ENCODE measurements at places on chromosomes 1 and 21. TPM values are rescaled to one million over a fixed set of nuclear protein-coding genes. Genes with fewer than 3 reads are reported as not detected.

DNA sequence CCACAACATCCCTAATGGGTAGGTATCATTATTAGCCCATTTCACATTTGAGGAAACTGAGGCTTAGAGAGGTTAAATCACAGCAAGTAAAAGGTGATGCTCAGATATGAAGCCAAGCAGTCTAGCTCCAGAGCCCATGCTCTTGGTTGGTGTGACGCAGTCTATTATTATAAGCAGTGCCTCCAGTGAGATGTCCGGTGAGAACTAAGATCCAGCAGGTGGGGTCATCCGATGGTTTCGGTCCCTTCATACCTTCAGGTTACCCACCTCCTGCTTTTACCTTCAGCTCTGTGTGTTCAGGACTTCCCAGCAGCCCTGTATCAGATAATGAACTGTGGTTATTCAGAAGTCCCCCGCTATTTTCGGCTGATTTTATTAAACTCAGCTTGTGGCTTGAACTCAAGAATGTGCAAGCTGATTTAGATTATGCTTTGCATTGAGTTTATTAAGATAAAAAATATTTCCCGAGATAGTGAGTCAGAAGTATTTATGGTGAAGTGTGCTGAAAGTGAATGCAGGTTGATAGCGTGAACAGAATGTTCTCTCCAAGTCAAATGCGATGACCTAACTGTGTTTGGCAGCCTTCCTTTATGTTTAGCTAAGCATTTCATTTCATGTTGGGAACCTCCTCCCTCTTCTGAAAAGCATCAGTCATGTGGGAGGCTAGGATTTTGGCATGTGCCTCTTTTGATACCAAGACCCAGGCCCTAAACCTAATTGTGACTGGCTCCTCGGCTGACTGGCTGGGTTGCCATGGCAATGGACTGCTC lies 160.9 kb upstream of the UBE2U start:
- no peaks in the 10 kb centered on the region for H3K36me3 ChIP-seq
- no peak overlapping the region for H3K4me3 ChIP-seq
- peaks cover 75% of the 10 kb centered on the region for H3K4me1 ChIP-seq

- peak overlapping the region; percentile 9 for H3K27ac ChIP-seq
Measured at GRCh38 chr1:46687921-46688509, 16.4 kb downstream of the TEX38 start.

GRCh38 chr1:210223226-210223904 lies 9.2 kb upstream of the SERTAD4 start:
- H3K4me3 ChIP-seq = no peak overlapping the region
- no peak overlapping the region for H3K27ac ChIP-seq
- H3K27me3 ChIP-seq = no peaks in the 10 kb centered on the region
- peaks cover 20% of the 10 kb centered on the region for H3K4me1 ChIP-seq

DNA sequence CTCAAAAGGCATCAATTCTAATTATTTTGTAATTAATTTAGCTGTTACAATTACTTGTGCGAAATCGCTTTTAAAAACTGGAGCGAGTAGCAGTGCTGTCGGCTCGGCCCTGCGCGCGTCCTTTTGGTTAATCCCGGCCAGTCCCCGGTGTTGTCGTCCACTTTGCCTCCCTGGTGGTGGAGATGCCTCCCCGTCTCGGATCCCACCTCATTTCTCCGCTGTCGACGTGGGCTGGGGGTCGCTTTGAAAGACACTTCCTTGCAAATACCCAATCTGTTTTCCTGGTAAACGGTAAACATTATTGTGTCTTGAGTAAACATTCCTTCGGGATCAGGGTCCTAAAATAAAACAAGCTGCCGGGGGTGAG lies 3.7 kb downstream of the FOXD3 start:
- H3K4me3 ChIP-seq = no peak overlapping the region
- H3K4me1 ChIP-seq = peaks cover 21% of the 10 kb centered on the region
- no peak overlapping the region for H3K27ac ChIP-seq
- peaks cover 100% of the 10 kb centered on the region for H3K27me3 ChIP-seq

GRCh38 chr1:157237981-157238380 lies 99.8 kb upstream of the ETV3 start:
- H3K27ac ChIP-seq = no peak overlapping the region
- no peaks in the 10 kb centered on the region for H3K36me3 ChIP-seq
- peaks cover 5% of the 10 kb centered on the region for H3K4me1 ChIP-seq
- no peaks in the 10 kb centered on the region for H3K27me3 ChIP-seq
- no peak overlapping the region for H3K4me3 ChIP-seq

DNA sequence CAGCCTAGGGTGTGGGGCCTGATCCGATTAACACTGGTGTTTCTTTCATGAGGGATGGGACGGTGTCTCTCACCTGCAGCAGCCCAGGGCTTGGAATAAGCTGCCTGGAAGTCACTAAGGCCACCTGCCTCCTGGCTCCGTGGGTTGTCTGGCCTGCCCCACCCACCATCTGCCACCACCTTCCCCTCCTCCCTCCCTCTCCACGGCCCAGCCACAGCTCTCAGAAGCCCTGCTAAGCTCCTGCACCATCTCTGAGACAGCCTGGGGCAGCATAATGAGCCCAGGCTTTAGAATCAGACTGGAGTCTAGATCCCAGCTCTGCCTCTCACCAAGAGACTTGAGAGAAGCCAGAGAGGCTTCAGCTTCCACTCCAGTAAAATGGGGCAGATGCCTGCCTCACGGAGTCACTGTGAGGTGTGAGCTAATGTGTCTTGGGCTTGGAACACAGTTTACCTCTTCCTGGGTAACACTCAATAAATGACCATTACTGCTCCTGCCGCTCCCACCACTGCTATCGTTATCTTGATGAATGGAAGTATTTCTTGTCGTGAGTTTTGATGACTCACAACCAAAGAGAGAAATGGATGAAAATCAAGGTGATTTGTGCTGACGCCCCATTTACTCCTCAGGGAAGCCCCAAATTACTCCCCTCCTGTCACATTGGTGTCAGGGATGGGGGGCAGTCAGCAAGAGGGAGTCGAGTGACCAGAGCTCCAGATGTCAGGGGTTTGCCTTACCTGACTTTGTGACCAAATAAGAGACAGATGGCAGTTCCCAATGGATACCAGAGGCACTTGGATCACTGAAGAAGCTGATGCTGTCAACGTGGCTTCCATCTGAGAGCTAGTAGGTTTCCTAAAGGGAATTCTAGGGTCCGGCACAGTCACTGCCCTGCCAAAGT lies 23.5 kb upstream of the C1QA start:
- H3K36me3 ChIP-seq = no peaks in the 10 kb centered on the region
- peaks cover 63% of the 10 kb centered on the region for H3K27me3 ChIP-seq
- DNase-seq = no peak
- H3K4me1 ChIP-seq = no peaks in the 10 kb centered on the region
- no peak overlapping the region for H3K27ac ChIP-seq

OR2T2 gene
- not detected for total RNA-seq

RAB7B gene
- total RNA-seq = 0.22 TPM

FCGR2B gene
- not detected for total RNA-seq

TLCD4 gene
- total RNA-seq = 3.2 TPM

- H3K36me3 ChIP-seq = no peaks in the 10 kb centered on the region
- peaks cover 78% of the 10 kb centered on the region for H3K4me1 ChIP-seq
- DNase-seq = peak; percentile 89
- H3K27ac ChIP-seq = no peak overlapping the region
Measured at GRCh38 chr1:64505232-64505943, 35.5 kb downstream of the CACHD1 start.

KRTAP20-4 gene
- total RNA-seq = not detected

- no peak for DNase-seq
- H3K27ac ChIP-seq = no peak overlapping the region
- peaks cover 13% of the 10 kb centered on the region for H3K36me3 ChIP-seq
- H3K27me3 ChIP-seq = no peaks in the 10 kb centered on the region
- no peak overlapping the region for H3K4me3 ChIP-seq
Measured at GRCh38 chr1:167776616-167777268, 55.0 kb downstream of the MPZL1 start.

CD84 gene
- total RNA-seq = not detected

DNA sequence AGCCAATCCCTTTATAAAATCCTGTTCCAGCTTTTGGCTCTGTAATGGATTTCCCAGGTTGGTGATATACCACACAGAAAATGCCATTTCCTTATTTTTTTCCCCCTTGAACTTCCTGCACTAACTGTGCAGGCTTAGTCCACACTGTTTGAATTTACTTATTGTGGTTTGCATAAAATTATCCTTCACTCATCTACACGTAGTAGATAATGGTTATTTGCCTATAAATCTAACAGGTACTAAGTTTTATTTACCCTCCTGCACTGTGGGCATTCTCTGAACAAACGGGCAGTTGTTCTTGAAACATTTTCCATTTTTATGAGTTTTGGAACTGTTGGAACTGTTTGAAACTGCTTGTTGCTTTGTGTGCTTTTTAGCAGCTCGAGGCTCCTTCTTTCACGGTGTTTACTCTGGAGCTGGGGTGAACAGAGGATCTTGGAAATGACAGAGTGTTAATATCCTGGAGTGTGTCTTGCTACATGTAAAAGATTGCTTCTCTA lies 23.0 kb upstream of the KIFAP3 start:
- no peak overlapping the region for H3K4me3 ChIP-seq
- H3K27ac ChIP-seq = no peak overlapping the region
- no peaks in the 10 kb centered on the region for H3K36me3 ChIP-seq
- peaks cover 17% of the 10 kb centered on the region for H3K4me1 ChIP-seq
- H3K27me3 ChIP-seq = peaks cover 42% of the 10 kb centered on the region

DNA sequence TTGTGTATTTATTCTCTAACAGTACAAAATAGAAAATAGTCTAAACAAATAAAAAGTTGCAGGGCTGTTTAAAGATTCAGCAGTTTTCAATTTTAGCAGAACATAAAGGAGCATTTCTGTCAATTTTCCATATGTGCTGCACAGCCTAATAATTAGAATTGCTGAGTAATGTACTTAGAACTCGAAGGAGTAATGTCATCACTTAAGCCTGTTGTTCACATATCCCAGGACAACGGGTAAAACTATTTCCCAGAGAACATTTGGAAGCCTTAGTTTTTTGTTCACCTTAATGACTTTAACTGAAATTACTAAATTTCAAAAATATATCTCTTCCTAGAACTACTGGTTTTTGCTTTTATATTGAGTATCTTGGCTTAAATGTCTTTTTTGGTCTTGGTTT lies 81.6 kb downstream of the ZP4 start:
- H3K27ac ChIP-seq = no peak overlapping the region
- H3K27me3 ChIP-seq = no peaks in the 10 kb centered on the region
- H3K4me3 ChIP-seq = no peak overlapping the region
- H3K36me3 ChIP-seq = no peaks in the 10 kb centered on the region
- no peaks in the 10 kb centered on the region for H3K4me1 ChIP-seq

- H3K27me3 ChIP-seq = no peaks in the 10 kb centered on the region
- H3K27ac ChIP-seq = no peak overlapping the region
- H3K4me1 ChIP-seq = no peaks in the 10 kb centered on the region
- no peak overlapping the region for H3K4me3 ChIP-seq
- no peaks in the 10 kb centered on the region for H3K36me3 ChIP-seq
Measured at GRCh38 chr1:10852018-10852417, 55.6 kb upstream of the CASZ1 start.

DNA sequence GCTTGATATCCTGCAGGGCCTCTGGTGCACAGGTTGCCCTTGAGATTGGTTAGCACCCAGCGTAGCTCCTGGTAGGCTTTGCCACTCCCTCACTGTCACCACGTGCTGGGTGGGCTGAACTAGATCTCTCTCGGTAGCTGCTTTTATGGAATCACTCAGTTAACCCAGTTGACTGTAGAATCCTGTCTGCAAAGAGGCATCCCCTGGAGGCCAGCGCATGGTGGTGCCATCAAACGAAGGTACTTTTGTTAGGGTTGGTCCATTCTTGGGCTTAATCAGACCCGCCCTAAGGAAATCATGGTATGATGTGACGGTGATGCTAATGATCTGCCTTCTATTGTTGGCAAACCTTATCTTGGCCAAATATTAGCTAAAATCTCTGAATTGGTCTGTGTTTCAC lies 153.4 kb downstream of the GALNT2 start:
- no peaks in the 10 kb centered on the region for H3K4me1 ChIP-seq
- H3K27me3 ChIP-seq = no peaks in the 10 kb centered on the region
- no peak for DNase-seq

TMEM82 gene
- not detected for total RNA-seq
